ENCODE measurements at places on chromosomes 4 and X.

DNA sequence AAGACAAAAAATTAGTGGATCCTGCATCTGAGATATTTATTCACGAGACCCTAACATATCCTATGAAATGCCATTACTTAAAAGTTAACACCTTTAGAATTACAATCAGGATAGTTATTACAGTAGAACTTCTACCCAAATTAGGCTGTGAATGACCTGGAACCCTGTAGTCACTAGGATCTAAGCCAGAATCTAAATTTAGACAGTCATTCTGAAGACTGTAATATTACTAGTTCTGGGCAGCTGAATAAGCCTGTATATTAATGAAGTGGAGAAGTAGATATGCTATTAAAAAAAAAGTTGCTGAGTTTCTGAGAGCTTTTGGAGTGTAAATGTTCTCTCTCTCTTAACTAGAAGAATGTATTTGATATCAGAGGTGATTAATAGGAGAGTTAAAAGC is 67.0 kb downstream of the FAM13A start:
- no peak for DNase-seq

GRCh38 chrX:44978976-44979375 is 106.0 kb downstream of the KDM6A start:
- DNase-seq, result no peak

GRCh38 chr4:17376205-17376604 is 135.7 kb downstream of the QDPR start:
- DNase-seq, result no peak

GRCh38 chr4:143251348-143251747 is 66.6 kb downstream of the USP38 start:
- no peak for DNase-seq

DNA sequence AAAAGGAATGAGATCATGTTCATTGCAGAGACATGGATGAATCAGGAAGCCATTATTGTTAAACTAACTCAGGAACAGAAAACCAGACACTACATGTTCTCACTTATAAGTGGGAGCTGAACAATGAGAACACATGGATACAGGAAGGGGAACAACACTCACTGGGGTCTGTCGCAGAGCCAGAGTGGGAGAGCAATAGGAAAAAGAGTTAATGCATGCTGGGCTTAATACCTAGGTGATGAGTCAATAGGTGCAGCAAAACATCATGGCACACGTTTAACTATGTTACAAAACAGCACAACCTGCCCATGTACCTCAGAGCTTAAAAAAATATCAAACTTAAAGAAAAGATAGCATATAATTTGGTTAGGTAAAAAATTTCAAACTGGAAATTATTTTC is 281.4 kb downstream of the PABPC4L start:
- DNase-seq, result no peak

GRCh38 chr4:26762650-26763049 is 98.0 kb upstream of the STIM2 start:
- no peak for DNase-seq

GRCh38 chr4:84582988-84583875 is at the start of gene CDS1:
Gene CDS1, plus strand, starts transcription at chr4:84583127. Its CDS starts 275 bp downstream, at chr4:84583402.
- no peak for DNase-seq
